HCEC 1CT (cell line): ENCODE measurements at places on chromosomes 3 and 15.

DNA sequence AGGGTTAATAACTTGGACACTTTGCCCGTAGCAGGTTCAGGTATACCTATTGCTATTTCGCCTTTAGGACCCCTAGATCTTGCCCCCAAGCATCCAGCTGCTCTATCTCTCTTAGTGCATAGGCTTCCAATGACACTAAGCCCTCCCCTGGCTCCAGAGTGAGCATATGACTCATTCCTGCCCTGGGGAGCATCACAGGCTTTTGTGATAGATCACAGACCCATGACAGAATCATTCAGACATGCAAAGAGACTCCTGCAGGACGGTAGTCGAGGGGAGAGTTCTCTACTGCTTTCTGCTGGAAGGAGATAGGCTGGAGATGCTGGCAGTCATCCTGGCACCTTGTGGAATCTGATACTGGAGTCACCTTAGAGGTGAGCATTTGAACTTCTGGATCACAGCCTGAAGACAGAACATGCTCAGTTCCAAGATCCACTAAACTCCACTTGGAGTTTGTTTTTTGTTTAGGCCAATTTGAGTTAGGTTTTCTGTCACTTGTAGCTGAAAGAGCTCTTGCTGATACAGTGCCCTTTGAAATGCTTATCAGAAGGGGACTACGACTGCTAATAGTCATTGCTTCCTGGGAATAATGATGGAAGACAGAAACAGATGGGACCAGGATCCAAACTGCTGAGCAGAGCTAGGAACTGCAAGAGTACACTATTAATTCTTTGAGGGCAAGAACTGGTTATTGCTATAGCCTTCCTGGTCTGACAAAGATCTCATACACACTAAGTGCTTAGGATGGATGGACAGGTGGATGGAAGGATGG, 11.0 kb downstream of the LYSMD2 start:
- peak; percentile 92 for DNase-seq

DNA sequence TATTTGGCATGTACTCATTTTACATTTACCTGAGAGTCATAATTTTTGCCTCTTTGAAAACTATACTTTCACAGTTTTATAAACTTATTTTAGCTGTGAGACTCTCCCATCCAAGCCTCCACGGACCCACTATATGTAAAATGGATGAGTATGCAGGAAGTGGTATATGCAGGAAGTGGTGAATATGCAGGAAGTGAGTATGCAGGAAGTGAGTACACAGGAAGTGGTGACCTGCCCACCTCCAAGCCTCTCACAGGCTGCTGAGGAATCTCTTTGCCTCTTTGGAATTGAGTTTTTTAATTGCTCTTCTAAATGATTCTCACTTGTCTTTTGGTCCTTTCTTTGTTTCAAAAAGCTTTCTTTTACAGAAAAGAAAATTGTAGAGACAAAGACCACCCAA, 85.2 kb downstream of the KBTBD8 start:
- peak; percentile 84 for DNase-seq

GRCh38 chr3:4945324-4945723, 33.9 kb upstream of the BHLHE40 start:
- DNase-seq, result no peak

- no peak for DNase-seq
Measured at GRCh38 chr3:185960522-185961288, 22.9 kb upstream of the TRA2B start.

- no peak for DNase-seq
Measured at GRCh38 chr15:50140098-50140497, 21.1 kb upstream of the ATP8B4 start.

GRCh38 chr15:74421302-74422245, 12.2 kb downstream of the SEMA7A start:
- DNase-seq, result no peak

DNA sequence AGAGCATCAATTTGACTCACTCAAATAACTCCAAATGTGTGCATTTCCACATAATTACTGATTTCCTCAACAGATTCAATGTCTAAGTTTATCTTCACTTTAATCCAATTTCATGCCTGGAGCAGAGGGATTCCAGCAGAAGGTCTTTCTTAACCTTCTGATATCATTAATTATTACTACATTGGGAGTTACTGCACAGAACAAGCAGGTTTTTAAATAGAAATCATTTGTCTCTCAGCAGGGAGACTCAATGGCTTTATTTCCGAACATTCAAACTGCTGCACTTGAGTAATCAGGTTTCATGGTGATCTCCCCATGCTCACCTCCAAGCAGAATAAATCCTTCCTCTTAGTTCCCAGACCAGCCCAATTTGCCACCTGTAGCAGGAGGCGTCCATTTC, 264.8 kb upstream of the IGF1R start:
- DNase-seq, result no peak

DNA sequence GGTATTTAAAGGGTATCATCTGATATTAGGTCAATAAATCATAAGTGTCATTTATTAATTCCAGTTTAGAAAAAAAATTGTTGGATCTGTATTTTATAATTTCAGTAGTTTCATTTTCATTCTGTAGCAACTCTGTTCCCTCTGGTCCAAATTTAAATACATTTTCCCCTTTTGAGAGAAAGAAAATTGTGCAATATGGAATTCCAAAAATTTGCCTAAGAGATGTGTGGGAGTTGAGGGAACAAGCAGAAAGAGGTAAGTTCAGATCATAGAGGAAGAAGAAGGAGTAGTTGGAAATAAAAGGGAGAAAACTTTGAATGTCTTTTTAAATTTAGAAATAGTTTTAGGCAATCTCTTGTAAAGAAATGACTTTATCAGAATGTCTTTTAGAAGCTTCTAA, 48.9 kb upstream of the MME start:
- DNase-seq, result peak; percentile 66

DNA sequence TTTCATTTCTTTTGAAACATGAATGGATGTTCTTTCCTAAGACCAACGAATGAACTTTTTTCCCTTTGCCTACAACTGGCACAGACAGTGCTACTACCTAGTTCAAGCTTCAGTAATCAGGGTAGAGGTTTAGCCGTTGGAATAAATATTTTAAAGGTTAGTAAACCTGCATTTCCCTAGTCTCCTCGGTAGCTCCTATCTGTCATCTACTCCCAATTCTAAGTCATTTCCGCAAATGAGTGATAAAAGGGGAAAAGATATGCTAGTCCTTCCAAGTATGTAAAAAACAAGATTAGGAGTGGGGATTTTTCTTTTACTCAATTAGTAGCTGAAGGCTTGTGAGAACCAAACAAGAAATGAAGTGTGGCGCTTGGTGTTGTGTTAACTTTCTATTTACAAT, 15.2 kb downstream of the SLTM start:
- no peak for DNase-seq

DNA sequence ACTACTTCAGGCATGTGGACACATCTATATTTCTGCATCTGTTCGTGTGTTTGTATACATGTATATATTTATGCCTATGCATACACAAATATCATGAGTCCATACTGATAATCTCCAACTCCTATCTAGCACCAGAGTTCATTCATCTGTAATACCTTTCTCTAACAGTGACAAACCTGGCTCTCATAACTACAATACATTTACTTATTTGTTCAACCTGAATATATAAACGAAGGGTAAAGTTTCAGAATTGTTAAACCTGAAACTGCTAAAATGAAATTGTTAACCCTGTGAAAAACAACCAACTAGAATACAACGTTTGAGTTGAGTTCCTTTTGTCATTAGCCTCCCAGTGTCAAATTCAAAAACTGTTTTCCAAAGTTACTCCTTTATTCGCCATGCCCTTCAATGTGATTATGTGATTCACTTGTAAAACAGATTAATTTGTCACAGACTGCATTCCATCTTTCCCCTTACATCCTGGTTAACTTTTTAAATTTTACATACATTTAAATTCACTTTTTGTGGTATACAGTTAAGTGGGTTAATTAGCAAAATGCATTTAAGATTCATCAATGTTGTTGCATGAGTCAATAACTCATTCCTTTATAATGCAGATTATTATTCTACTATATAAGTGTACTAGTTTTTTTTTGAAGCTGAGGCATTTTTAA, 58.5 kb downstream of the PIK3R4 start:
- DNase-seq, result no peak

DNA sequence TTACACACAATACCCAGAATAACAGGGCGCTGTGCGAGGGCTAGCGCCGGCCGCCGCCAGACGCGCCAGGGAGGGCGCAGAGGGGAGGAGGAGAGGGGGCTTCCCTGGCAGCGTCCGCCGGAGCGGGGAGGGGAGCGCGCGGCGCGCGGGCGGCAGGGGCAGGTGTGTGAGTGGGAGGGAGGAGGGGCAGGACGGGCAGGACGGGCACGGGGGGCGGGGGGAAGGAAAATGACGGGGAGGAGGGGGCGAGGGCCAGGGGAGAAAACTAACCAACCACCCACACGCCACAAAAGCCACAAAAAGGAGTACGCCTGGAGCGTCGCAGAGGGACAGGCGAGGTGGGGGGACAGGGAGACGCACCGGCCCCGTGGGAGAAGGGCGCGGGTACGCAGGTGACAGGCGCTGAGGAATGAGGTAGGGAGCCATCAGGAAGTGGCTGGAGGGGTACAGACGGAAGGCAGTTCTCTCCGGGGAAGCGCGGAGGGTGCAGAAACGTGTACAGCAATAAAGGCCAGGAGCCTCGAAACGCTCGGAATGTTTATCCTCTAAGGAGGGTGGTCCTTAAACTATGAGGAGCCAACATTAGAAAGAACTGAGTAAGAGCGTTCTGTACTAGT, 610 bp upstream of the SATB1 start:
- no peak for DNase-seq

- no peak for DNase-seq
Measured at GRCh38 chr3:73061416-73061815, at the start of gene EBLN2. Gene EBLN2, plus strand, starts transcription at chr3:73061659. Its CDS starts 423 bp downstream, at chr3:73062082.

- DNase-seq, result peak; percentile 52
Measured at GRCh38 chr3:4712109-4712508, 219.0 kb downstream of the ITPR1 start.

DNA sequence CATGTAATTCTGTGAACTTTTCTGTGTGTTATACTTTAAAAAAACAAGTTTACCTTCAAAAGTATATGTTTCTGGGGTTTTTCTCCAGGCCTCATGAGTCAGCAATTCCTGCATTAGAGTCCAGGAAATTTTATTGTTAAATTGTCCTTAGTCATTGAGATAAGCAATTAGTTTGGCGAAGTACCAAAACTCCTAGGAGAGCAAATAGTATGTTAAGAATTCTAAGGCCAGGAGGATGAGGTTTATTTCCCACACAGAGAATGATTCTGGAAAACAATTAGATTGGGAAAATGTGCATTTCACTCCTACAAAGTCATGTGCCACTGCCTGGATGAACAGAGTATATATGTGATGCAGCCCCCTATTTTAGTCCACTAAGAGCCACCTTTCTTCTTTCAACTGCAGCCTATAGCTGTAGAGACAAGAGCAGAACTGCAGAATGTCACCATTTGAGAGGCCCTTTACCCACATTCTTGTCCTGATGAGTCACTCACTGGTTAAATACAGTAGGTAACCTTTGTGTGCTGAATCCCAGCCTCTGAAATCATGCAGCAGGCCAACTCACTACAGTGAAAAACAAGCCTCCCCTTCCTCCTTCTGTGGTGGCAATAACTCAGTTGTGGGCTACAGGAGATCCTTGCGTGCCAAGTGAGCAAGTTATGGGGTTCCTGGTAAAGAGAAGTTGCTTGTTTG, 452.8 kb upstream of the THBS1 start:
- DNase-seq, result peak; percentile 94

DNA sequence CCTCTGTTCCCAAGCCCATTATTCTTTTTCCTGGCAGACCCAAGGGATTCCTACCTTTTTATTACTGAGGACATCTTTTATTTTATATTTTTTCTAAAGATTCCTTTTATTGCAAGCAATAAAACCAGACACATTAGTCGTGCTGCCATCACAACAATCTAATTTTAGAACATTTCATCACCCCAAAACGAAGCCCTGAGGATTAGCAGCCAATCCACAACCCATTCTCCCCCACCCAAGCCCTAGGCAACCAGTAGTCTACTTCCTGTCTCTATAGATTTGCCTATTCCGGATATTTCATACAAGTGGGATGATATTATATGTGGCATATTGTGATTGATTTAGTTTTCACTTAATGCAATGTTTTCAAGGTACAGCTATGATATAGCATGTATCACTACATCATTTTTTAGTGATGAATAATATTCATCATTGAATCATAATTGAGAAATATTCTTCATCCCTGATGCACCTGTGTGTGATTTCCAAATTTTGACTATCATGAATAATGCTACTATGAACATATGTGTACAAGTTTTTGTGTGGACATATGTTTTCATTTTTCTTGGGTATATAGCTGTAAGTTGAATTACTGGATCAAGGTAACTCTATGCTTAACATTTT, 65.7 kb downstream of the IL1RAP start:
- DNase-seq, result peak; percentile 19

DNA sequence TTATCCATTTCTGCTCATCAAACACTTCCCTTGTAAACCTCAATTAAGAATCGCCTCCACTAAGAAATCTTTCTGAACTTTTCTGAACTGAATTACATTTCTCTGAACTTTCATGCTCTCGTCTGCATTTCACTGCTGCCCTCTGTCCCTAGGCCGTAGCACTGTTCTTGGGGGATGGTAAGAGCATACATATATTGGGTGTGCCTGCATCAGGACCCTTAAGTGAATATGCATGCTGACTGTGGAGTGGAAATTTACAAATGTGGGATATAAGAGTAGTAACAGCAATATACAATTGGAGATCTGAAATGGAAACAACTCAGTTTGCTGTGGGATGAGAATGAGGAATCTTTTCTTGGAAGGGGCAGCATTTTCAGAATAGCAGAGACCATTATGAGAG, 148.6 kb downstream of the MCTP2 start:
- no peak for DNase-seq

GRCh38 chr3:194150252-194150934, 14.4 kb downstream of the HES1 start:
- DNase-seq, result no peak

DNA sequence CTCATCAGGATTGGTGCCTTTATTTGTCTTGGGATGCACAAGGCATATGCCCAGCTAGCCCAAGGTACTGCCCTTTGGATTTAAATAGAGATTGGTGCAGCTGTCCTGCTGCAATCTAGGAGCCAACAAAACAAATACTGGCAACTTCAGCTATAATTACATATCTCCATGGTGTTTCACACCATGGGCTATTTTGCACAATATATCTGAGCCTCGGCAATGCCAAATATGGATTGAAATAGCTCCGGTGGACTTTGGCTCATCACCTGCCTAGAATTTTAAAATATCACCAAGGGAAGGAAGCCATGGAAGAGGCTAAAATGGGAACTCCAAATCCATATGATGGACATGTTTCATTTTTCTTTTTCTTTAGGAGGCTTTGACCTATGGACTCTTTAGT, 367.8 kb upstream of the UMPS start:
- DNase-seq, result no peak

DNA sequence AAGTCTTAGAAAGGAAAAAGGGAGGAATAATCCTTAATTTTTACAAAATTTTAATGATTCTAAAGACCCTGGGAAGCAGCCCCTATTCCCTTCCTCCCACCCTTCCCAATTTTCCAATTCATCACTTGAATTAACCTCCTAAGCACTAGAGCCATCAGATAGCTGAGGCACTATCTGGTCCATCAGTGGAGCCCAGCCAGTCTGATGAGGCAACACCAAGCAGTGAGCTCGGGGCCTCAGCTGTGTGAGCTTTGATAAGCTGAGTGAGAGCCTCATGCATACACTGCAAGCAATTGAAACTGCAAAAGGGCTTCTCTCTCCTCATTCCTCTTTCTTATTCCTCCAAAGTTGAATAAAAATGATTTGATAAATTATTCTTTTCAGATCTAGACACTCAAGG, 31.9 kb downstream of the TUSC7 start:
- DNase-seq, result no peak

- DNase-seq, result peak; percentile 71
Measured at GRCh38 chr15:82570721-82571508, 30.7 kb upstream of the RPS17 start.
